ENCODE measurements at places on chromosomes 6 and 20.

- DNase-seq, result no peak
Measured at GRCh38 chr6:34865107-34865506, 22.7 kb downstream of the TAF11 start.

- no peak for DNase-seq
Measured at GRCh38 chr6:125215252-125215819, 61.8 kb downstream of the TPD52L1 start.

GRCh38 chr6:67591910-67592309, 1043.2 kb upstream of the ADGRB3 start:
- no peak for DNase-seq

- peak; percentile 14 for DNase-seq
Measured at GRCh38 chr20:58310291-58310782, 822 bp downstream of the RAB22A start.

- DNase-seq, result no peak
Measured at GRCh38 chr20:58959652-58960051, 21.4 kb upstream of the NELFCD start.
